GOT3 (cell line): ENCODE measurements at places on chromosomes 4 and X.

GRCh38 chr4:156635051-156635450 is 336.5 kb downstream of the PDGFC start:
- no peak for DNase-seq

DNA sequence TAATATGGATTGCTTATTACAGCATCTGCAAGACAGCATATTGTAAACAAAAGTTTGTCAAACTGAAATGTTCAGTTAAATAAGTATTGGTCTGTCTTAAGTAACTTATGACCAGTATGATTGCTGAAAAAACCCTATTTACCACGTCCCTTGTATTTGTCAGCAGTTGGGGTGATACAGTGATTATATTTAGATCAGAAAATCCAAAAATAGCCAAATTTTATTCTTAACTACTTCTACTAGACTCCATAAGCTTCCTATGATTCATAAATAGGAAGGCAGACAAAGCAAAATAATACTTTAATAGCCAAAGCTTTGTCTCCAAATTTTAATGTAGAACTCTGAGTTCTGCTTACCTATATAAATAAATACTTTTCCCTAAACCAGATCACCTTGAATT is 45.3 kb downstream of the TBCK start:
- no peak for DNase-seq

DNA sequence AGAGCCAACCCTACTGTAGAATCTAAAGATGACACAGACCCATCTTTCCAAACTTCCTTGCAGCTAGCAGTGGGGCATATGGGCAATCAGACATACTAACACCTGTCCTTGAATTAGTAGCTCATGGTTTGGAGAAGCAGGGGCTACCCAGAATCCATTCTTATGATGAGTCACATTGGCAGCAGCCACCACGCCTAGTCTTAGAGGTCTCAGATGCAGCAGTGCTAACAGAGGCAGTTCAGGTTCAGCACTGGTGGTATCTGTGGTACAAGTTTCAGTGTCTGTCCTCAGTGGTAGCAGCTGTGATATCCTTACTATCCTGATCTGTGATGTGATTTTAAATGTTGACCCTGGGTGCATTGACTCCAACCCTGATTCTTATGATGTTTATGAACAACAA is 68.1 kb downstream of the FRMPD4 start:
- no peak for DNase-seq

GRCh38 chr4:98786866-98787265 is 128.5 kb upstream of the TSPAN5 start:
- no peak for DNase-seq

- DNase-seq: no peak
Measured at GRCh38 chr4:84596826-84597225, 13.9 kb downstream of the CDS1 start.
